Gastrocnemius medialis (tissue), 4 donors: ENCODE measurements at places on chromosomes 11 and 22. TPM values are rescaled to one million over a fixed set of nuclear protein-coding genes. Genes with fewer than 3 reads are reported as not detected.

Gene RFPL1
- total RNA-seq, result not detected

DNA sequence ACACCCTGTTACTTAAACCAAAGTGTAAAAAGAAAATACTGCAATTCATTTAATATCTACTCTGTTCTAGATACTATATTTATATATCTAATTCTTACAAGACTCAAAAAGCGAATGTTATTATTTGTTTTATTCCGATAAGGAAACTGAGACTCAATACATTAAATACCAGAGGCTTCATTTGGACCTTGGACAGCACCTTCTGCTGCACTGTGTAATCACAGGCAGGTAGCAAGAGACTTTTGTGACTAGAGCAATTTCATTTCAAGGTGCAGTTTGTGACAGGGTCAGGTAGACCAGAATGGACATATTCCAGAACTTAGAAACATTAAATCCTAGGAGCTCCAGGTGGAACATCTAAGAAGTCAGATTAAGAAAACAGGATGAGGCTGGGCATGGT, 21.4 kb upstream of the DNAJB13 start:
- no peak overlapping the region for H3K4me3 ChIP-seq
- no peaks in the 10 kb centered on the region for H3K4me1 ChIP-seq
- H3K27ac ChIP-seq, result no peak overlapping the region
- H3K27me3 ChIP-seq, result no peaks in the 10 kb centered on the region
- DNase-seq, result no peak
- peaks cover 59% of the 10 kb centered on the region for H3K36me3 ChIP-seq

Gene SLN
- total RNA-seq, result 2,179 TPM

GRCh38 chr22:50473855-50474671, 772 bp downstream of the SBF1 start:
- H3K36me3 ChIP-seq, result no peaks in the 10 kb centered on the region
- H3K27me3 ChIP-seq, result no peaks in the 10 kb centered on the region
- H3K27ac ChIP-seq, result peak overlapping the region; percentile 77
- no peak for DNase-seq
- H3K4me1 ChIP-seq, result peaks cover 45% of the 10 kb centered on the region

GRCh38 chr11:14370496-14370895, 11.5 kb upstream of the RRAS2 start:
- H3K36me3 ChIP-seq, result no peaks in the 10 kb centered on the region
- no peak for DNase-seq
- no peak overlapping the region for H3K4me3 ChIP-seq
- no peak overlapping the region for H3K27ac ChIP-seq

GRCh38 chr22:25950111-25950510, 208.1 kb downstream of the MYO18B start:
- H3K4me1 ChIP-seq, result no peaks in the 10 kb centered on the region
- H3K27me3 ChIP-seq, result no peaks in the 10 kb centered on the region
- no peak overlapping the region for H3K4me3 ChIP-seq
- no peak for DNase-seq
- H3K27ac ChIP-seq, result no peak overlapping the region

Gene MYRF
- total RNA-seq, result not detected

DNA sequence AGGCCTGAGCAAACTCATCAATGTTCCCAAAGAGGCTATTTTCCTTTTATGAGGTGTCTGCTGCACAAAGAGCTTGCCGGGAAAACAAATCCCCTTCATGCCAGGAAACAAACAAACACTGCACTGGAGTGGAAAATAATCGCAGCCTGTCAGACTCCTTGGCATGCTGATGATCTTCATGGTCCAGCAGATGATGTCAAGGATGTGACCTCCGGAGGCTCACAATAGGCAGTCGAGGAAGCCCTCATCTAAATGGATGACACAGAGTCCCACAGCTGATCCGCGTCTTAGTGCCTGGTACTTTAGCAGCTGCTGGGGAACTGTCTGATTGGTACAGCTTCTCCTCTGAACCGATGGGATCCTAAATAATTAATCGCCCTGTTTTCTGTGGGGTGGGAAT, 187.6 kb downstream of the TENM4 start:
- no peaks in the 10 kb centered on the region for H3K27me3 ChIP-seq
- H3K27ac ChIP-seq, result no peak overlapping the region
- no peaks in the 10 kb centered on the region for H3K36me3 ChIP-seq
- H3K4me1 ChIP-seq, result no peaks in the 10 kb centered on the region
- no peak overlapping the region for H3K4me3 ChIP-seq
